ENCODE measurements at places on chromosomes 1 and 21.

DNA sequence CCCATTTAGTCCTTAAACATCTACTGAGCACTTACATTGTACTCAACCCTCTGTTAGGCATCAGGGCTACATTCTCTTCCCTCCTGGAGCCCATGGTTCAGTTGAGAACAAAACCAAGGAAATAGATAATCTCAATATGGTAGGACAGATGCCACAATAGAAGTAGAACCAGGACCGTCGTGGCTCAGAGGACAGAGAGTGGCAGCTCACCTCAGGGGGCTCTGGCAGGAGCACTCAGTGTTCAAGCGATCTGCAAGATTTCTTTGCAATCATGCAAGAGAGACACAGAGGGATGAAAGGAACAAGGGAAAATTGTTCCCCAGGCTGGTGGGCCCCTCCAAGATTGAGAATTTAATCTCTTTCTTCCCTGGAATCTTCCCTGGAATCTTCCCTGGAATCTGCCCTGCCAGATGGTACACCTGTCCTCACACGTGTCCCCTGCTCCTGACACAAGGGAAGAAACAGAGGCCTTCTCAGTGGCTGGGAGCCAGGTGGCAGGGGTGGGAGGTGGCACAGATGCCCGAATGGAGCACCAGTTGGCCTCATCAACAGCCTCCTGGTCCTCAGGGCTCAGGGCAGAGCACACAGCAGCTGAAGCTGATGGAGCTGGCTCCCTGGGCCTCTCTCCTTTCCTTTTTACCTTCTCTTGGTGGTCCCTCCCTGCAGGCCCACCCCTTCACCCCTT lies 135.4 kb downstream of the PLXNA2 start:
- no peak for DNase-seq

DNA sequence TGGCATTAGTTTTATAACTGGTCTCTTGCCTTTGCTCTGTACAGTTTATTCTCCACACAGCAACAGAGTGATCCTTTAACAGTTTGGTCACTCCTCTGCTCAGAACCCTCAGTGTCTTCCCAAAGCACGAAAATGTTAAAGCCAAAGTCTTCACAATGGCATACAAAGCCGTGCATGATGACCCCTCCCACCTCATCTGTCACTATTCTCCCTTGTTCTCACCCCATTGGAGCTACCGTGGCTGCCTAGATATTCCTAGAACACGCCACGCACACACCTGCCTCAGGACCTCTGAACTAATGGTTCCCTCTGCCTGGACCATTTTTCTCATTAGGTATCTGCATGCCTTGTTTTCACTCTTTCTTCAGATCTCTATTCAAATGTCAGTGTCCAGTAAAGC lies 8.6 kb upstream of the SEMA4A start:
- DNase-seq = no peak

GRCh38 chr21:15650735-15651134 lies 79.0 kb upstream of the USP25 start:
- DNase-seq = no peak

GRCh38 chr1:55250399-55251075 lies 35.4 kb upstream of the USP24 start:
- DNase-seq = no peak

- DNase-seq = no peak
Measured at GRCh38 chr1:247070645-247071044, 8.0 kb downstream of the ZNF670 start.

GRCh38 chr1:154129391-154129970 lies 25.4 kb downstream of the NUP210L start:
- DNase-seq = no peak

DNA sequence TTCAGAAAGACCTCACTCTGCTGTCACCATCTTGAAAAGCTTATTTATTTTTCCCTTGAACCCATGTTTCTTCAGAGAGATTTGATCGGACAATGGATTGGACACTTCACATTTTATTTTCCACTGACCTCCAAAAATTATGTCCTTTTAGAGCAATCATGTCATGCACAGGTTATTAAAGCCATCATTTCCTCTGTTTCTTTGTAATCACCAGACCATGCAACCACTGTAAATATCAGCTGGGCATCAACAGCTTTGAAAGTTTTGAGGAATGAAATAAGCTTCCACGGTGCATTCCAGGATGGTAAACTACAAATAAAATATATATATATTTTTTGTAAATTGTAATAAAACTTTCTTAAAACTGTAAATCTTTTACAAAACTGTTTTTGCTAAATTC lies 144.1 kb upstream of the ADAMTS5 start:
- DNase-seq = no peak

Measured in GM19239 (cell line).